ENCODE measurements at places on chromosomes 5 and 9. TPM values are rescaled to one million over a fixed set of nuclear protein-coding genes. Genes with fewer than 3 reads are reported as not detected.

The FOXD4L6 gene
- total RNA-seq: 0.20 TPM

The PCDHGB7 gene
- total RNA-seq: 0.17 TPM

The INSL4 gene
- total RNA-seq: not detected

- DNase-seq: no peak
Measured at GRCh38 chr5:164372892-164373291, 867.5 kb downstream of the MAT2B start.

DNA sequence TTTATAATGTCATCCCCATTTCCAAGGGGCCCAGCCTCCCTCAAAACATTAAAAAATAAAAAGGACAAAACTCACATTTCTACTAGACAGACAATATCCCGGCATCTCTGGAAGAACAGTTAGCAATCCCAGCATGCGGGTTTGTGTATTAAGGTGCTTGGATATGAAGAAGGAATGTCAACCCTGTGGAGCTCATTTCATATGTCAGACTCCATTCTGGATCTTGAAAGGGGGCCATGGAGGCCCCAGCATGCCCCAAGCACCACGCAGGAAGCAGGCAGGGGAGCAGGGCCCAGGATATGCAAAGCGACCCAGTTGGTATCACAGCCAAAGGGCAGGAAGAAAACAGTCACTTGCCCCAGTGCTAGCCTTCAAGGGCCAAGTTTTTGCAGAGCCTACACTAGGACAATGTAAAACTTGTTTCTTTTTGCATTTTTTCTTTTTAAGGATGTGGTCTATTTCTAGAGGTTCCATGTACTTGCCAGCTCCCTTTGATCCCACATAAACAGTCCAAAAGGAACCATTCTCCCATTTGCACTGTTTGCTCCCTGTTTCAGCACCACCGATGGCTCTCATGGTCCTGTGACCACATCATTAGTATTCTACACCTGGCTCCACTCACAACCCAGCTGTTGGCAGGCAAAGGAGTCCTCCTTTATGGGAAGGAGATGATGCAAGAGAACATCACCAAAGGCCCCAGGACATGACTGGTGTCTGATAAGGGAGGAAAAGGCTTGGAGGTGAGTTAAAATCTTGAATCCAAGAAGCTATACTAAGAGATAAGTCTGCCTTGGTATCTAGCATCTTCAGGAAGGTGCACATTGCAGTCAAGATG is 58.3 kb downstream of the FGF1 start:
- no peak for DNase-seq

DNA sequence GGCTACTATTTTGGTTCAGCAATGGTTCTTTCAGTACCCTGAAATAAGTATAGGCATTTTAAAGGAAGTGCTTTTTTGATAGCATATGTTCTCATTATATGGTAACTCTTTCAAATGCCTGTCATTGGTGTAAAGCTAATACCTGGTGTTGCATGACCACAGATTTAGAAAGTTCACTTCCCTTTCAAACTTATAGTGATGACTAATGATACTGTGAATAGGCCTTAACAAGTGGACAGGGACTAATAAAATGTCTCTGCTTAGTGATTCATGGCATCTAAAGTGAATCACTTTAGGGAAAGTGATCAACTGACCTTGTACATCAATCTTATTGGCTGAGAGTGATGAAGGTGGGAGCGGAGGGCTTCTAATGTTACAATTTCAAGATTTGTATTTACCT is 21.6 kb downstream of the MRPL22 start:
- DNase-seq: peak; percentile 37

All from PC-9 (cell line).